ENCODE measurements at places on chromosomes 3 and 15. TPM values are rescaled to one million over a fixed set of nuclear protein-coding genes. Genes with fewer than 3 reads are reported as not detected.

The GP9 gene
- not detected for total RNA-seq

The CCDC39 gene
- total RNA-seq = not detected

The CHRNA7 gene
- total RNA-seq = 5.2 TPM

- H3K27me3 ChIP-seq = no peaks in the 10 kb centered on the region
- no peak overlapping the region for H3K27ac ChIP-seq
- no peaks in the 10 kb centered on the region for H3K4me1 ChIP-seq
- H3K4me3 ChIP-seq = no peak overlapping the region
- DNase-seq = no peak
- no peaks in the 10 kb centered on the region for H3K36me3 ChIP-seq
Measured at GRCh38 chr15:98935736-98936135, 71.9 kb downstream of the PGPEP1L start.

Measured in colonic mucosa (tissue), 4 donors.